ENCODE measurements at places on chromosomes 16 and 17. TPM values are rescaled to one million over a fixed set of nuclear protein-coding genes. Genes with fewer than 3 reads are reported as not detected.

The RPL26 gene
- 2,133 TPM for total RNA-seq

The MYCBPAP gene
- total RNA-seq, result 2.0 TPM

The SBK1 gene
- total RNA-seq, result not detected

The GRAPL gene
- not detected for total RNA-seq

The PNMT gene
- 72.1 TPM for total RNA-seq

The GLYR1 gene
- total RNA-seq, result 35.7 TPM

The KRT12 gene
- total RNA-seq, result not detected

The ADAD2 gene
- total RNA-seq, result not detected

The VAT1L gene
- not detected for total RNA-seq

The LYZL6 gene
- total RNA-seq, result not detected

The KRT17 gene
- 3,292 TPM for total RNA-seq

The ARHGAP23 gene
- total RNA-seq, result 39.5 TPM

The PDILT gene
- total RNA-seq, result not detected

The NRN1L gene
- 0.79 TPM for total RNA-seq

The ZSCAN10 gene
- total RNA-seq, result not detected

The PDIA2 gene
- not detected for total RNA-seq

The METTL16 gene
- total RNA-seq, result 13.2 TPM

The RDM1 gene
- total RNA-seq, result under 0.01 TPM

The OR1D2 gene
- not detected for total RNA-seq

The NEK8 gene
- 10.2 TPM for total RNA-seq

The C17orf107 gene
- 48.7 TPM for total RNA-seq

The SYCE1L gene
- 0.33 TPM for total RNA-seq

The LDAF1 gene
- 124 TPM for total RNA-seq

The SLC4A1 gene
- total RNA-seq, result not detected

The HS3ST3B1 gene
- total RNA-seq, result 1.6 TPM

The TMEM94 gene
- total RNA-seq, result 45.4 TPM

The TBC1D3E gene
- not detected for total RNA-seq

The MSLN gene
- total RNA-seq, result 139 TPM

The BLTP2 gene
- 79.7 TPM for total RNA-seq

The CCL16 gene
- not detected for total RNA-seq

The ARHGAP44 gene
- 2.4 TPM for total RNA-seq

The CHST5 gene
- total RNA-seq, result not detected

The TMEM238L gene
- not detected for total RNA-seq

The CES3 gene
- 0.11 TPM for total RNA-seq

The HEXIM2 gene
- total RNA-seq, result 5.9 TPM

The CD300A gene
- not detected for total RNA-seq

The PITPNM3 gene
- 1.7 TPM for total RNA-seq

The CDH13 gene
- 0.39 TPM for total RNA-seq

The KRT27 gene
- 0.79 TPM for total RNA-seq

The C16orf89 gene
- total RNA-seq, result not detected

The FBXW10B gene
- 2.2 TPM for total RNA-seq

The USP6 gene
- 0.11 TPM for total RNA-seq

The PPY gene
- not detected for total RNA-seq

The SERPINF2 gene
- total RNA-seq, result 0.79 TPM

The AOC3 gene
- total RNA-seq, result under 0.01 TPM

The ARL17B gene
- total RNA-seq, result 5.5 TPM

The CAPNS2 gene
- total RNA-seq, result 0.98 TPM
